ENCODE measurements at places on chromosomes 5 and 9.

DNA sequence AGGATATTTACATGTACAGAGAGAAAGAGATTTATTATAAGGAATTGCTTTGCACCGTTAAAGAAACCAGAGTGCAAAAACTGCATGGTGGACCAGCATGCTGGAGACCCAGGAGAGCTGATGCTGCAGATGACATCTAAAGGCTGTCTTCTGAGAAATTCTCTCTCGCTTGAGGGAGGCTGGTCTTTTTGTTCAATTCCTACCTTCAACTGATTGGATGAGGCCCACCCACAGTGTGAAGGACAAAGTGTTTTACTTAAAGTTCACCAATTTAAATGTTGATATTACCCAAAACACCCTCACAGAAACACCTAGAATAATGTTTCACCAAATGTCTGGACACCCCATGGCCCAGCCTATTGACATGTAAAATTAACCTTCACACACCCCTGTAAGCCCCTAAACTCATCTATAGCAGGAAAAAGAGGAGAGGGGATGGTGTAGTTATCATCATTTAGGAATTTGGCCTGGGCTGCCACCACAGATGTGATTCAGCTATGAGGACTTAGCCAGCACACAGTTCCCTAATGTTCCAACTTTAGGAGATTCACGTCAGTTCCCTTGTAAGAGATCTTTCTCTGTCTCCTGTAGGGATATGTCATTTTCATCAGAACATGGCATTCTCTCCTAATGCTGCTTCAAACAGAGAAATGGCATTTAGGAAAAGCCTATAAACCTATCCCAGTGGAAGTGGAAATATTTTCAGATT, 358.2 kb upstream of the TLE4 start:
- no peak for DNase-seq

DNA sequence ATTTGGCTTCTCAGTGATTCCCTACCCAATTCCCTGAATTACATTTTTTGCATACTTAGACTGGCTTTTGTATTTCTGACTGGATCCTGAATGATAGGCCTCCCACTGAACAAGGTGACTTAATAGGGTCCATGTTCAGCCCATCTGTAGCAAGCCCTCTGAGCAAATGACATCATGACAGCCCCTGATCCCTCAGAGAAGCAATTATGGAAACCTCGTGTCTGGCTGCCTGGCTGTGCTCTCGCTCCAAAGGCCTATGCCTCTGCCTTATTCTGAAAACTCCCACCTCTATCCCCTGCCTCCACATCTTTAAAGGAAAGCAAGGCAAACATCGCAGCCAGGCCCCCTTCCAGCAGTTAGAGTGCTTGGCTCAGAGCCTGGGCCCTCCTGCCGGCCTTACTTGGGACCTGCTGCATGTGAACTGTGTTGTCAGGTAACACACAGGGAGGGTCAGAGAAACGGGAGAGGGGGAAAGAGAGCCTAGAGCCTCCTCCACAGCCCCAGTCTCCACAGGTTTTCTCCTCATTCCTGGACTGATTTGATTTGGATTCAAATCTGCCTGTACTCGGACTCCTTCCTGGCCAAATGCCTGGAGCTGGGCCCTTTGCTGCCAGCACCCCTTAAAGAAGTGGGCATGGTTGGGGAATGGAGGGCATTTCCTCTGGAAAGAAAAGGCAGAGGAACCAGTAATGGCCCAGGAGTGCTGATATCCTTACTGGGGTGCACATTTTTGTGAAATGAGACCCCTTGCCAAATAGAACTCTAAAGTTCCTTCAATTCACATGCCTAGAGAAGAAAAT, 3.8 kb downstream of the DCANP1 start:
- DNase-seq = no peak

GRCh38 chr9:17969232-17969631, 390.4 kb downstream of the SH3GL2 start:
- no peak for DNase-seq

DNA sequence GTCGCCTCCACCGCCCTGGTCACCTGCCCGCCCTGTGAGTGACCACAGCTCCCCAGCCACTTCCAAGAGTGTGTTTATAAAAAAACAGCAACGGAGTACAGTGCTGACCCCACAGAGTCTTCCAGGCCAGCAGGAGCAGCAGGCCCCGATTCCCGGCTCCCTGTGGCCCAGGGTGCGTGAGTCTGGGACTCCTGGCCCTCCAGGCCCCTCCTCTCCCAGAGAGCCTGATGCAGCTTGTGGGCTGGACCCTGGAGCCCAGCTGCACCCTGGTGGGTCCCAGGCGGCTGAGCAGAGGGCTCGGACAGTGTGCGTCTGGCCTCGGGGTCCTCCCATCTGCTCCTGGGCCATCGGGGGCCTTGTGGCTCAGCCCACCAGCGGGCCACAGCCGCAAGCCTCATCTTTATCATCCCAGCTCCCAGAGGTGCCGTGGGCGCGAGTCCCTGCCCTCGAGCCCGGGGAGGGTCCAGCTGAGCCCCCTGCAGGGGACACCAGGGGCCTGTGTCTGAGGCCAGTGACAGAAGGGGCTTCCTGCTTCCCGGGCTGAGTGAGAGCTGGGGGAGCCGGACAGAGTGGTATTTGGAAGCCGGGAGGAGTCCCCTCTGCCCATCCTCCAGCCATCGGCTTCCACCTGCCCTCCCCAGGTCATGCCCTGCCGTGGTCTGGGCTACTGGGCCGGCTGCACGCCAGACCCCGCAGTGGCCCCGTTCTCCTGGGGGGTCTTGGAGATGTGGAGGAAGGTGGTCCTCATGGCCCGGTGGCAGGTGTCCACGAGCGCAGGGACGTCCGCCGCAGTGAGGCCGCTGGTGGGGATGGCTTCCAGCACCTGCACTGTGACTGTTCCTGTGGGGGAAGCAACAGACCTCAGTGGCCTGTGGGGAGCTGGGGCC, 10.6 kb downstream of the EGFL7 start:
- DNase-seq = no peak

DNA sequence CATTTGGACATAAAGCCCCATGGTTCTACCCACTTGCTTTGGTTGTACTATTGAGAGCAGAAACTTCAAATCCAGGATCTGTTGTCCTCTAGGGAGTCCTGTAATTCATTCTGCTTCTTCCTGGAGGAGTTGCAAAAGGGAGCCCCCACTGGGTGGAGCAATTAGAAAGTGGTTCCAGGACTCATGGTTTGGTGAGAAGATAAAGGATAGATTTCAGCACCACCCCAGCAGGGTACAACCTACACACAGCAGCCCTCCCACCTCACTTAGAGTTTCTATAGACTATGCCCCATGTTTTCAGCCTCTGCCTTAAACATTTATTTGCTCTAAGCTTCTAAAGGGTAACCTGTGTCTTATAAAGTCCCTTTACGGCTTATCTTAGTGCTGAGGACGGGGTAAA, 112.6 kb upstream of the ARRDC3 start:
- no peak for DNase-seq

- no peak for DNase-seq
Measured at GRCh38 chr9:76887003-76887821, 18.7 kb downstream of the PRUNE2 start.

GRCh38 chr5:177591690-177592009, 353 bp upstream of the TMED9 start:
- DNase-seq = no peak

DNA sequence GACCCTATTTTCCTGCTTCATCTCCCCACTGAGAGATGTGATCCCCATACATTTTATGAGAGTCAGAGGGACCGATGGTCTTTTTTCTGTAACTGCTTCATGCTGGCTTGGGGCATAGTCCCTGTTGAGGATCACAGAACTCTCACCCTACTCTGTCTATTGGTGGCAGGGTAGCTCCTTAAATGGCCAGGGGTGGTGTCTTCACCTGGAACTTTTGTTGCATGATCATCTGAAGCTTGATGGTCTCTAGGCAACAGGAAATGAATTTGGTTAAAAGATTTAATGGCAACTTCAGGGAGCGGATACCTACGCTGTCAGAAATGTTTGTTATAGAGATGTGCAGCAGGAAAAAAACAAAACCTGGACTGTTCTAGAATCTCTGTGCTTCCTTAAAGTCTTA, 87.0 kb upstream of the GLIS3 start:
- DNase-seq = no peak

GRCh38 chr9:72394066-72394465, 29.1 kb upstream of the ZFAND5 start:
- DNase-seq = no peak

GRCh38 chr5:132054697-132055440, 5.6 kb upstream of the IL3 start:
- no peak for DNase-seq

DNA sequence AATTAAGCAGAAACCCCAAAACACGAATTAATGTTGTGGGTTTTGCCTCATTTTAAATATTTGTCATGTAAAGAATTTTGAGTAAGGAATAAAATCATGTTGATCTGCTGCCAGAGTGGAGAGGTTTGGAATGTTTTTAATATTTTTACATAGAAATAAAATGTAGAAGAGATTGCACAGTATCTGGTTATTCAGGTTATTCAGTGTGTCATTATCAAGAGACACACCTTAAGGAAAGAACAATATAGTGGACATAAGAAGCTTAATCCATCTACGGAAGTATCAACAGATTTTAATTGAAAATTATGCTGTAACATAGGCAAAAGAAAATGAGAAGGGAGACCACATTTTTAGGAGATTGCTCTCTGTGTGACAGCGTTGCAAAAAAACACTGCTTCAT, 410.4 kb downstream of the MED10 start:
- DNase-seq = no peak

GRCh38 chr5:40914835-40915234, 5.5 kb downstream of the C7 start:
- no peak for DNase-seq

- no peak for DNase-seq
Measured at GRCh38 chr5:131386124-131386523, 122.3 kb downstream of the CDC42SE2 start.

Measured in caudate nucleus (tissue), 63 donors.